ENCODE measurements at places on chromosomes 13 and 19.

- DNase-seq, result no peak
Measured at GRCh38 chr13:53351021-53351420, 322.4 kb downstream of the OLFM4 start.

GRCh38 chr19:51272183-51272810, 21.4 kb downstream of the SIGLECL1 start:
- DNase-seq, result no peak

DNA sequence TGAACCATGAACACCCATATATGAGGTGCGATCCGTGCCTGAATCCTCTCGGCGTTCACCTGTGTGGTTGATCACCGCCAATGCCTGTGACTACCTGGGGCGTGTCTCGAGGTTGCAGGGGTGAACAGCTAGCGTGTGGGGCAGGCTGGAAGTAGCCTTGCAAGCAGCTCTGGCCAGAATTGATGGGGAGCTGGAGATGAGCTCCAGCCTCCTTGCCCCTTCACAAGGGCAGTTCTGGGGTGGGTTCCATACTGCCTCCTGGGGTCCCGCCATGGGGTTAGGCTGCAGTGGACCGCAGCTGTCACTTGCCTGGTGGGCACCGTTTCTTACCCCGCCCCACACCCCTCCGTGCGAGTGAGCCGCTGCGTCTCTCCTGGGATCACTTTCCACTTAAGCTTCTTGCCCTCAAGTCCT, 154.5 kb upstream of the SOX1 start:
- no peak for DNase-seq

- no peak for DNase-seq
Measured at GRCh38 chr13:29711776-29712175, 116.3 kb upstream of the SLC7A1 start.
